Esophagus squamous epithelium (tissue), 5 donors: ENCODE measurements at places on chromosomes 13 and 19. TPM values are rescaled to one million over a fixed set of nuclear protein-coding genes. Genes with fewer than 3 reads are reported as not detected.

GRCh38 chr19:8259922-8260247 is 48.3 kb downstream of the CD320 start:
- no peaks in the 10 kb centered on the region for H3K27me3 ChIP-seq
- H3K27ac ChIP-seq = no peak overlapping the region
- no peaks in the 10 kb centered on the region for H3K4me1 ChIP-seq
- DNase-seq = no peak
- H3K36me3 ChIP-seq = peaks cover 14% of the 10 kb centered on the region
- H3K4me3 ChIP-seq = no peak overlapping the region

The FARP1 gene
- 10.3 TPM for total RNA-seq

GRCh38 chr19:55285229-55285890 is 1.6 kb downstream of the BRSK1 start:
- H3K4me1 ChIP-seq = peaks cover 32% of the 10 kb centered on the region
- H3K27ac ChIP-seq = peak overlapping the region; percentile 87
- H3K4me3 ChIP-seq = no peak overlapping the region
- no peak for DNase-seq
- H3K36me3 ChIP-seq = no peaks in the 10 kb centered on the region

GRCh38 chr13:49783865-49784264 is 8.6 kb downstream of the KPNA3 start:
- DNase-seq = no peak
- no peak overlapping the region for H3K4me3 ChIP-seq
- H3K4me1 ChIP-seq = peaks cover 26% of the 10 kb centered on the region
- H3K36me3 ChIP-seq = no peaks in the 10 kb centered on the region

DNA sequence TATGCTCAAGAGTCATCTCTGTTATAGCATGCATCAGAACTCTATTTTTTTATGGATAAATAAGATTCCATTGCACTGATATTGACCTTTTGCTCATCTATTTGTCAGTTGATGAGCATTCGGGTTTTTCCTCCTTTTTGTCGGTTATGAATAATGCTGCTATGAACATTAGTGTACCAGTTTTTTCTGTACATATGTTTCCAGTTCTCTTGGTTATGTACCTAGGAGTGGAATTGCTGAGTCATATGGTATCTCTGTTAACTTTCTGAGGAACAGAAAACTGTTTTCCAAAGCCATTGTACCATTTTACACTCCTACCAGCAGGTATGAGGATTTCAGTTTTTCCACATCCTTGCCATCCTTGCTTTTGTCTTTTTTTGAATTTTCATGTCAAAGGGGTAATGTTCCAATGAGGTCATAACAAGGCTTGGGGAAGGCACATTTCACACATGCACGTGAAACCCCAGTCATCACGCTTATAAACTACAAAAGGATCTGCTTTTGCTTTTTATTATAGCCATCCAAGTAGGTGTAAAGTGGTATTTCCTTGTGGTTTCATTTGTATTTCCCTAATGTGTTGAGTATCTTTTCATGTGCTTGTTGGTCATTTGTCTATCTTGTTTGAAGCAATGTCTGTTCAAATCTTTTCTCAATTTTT is 14.6 kb downstream of the KBTBD7 start:
- H3K27ac ChIP-seq = no peak overlapping the region
- DNase-seq = no peak
- no peak overlapping the region for H3K4me3 ChIP-seq
- H3K27me3 ChIP-seq = no peaks in the 10 kb centered on the region

The EDNRB gene
- 14.7 TPM for total RNA-seq

The KL gene
- 0.97 TPM for total RNA-seq
